ENCODE measurements at places on chromosomes 4 and X. TPM values are rescaled to one million over a fixed set of nuclear protein-coding genes. Genes with fewer than 3 reads are reported as not detected.

DNA sequence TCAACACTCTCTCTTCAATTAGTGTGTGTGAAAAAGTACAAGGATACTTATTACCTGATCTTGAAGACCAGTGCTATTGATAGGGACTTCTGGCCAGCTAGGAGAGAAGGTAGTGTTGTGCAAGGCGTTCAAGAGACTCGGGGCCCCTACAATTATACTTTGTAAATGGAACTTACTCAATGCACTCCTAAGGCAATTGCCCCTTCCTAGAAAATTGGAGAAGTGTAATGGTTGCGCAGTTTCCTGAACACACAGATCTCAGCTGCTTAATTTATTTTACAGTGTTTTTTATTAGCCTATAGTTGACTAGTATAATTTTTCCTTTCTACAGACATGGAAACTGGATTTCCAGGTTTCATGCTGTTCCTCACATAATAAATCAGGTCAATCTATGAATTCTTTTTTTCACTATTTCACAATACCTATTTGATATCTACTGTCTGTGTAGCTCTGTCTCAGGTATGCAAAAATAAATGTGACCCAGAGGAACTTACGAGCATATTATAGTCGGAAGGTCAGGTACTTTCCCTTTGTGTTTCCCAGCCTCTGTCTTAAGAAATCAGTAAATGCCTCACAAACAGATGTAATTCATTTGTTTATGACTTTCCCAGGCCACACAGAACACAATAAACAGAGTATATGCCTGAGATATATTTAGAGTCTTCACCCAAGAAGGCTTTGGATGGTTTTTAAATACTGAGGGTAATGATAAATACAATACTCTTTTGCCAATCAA lies 89.1 kb upstream of the TET2 start:
- DNase-seq = no peak

Gene DUSP21
- total RNA-seq = not detected

GRCh38 chr4:168664242-168664891 lies 167.5 kb downstream of the PALLD start:
- DNase-seq = no peak

GRCh38 chrX:82127228-82128123 lies 925.6 kb downstream of the SH3BGRL start:
- no peak for DNase-seq

Gene BRS3
- total RNA-seq = not detected

DNA sequence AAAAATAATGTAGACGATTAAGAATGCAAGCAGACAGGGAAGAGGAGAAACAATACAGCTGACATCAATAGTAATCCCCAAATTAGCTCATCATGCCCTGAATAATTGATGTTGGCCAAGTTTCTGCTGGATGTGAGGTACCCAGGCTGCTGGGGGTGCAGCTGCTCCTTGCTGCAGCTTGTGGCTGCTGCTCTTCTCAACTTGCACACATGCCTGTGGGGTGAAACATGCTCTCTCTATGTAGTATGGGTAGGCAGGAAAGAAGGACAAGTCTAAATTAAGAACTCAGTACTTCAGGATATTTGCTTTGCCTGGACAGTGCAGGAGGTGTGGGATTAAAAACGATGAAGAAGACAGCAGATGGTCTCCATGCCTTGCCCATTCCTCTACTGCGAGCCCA lies 16.7 kb downstream of the EDA2R start:
- DNase-seq = no peak

Gene FRAS1
- total RNA-seq = 45.3 TPM

Gene HSFX3
- not detected for total RNA-seq

Gene ALAS2
- not detected for total RNA-seq

Gene HS6ST2
- 23.1 TPM for total RNA-seq

Gene ETDB
- not detected for total RNA-seq

GRCh38 chr4:2142630-2143427 lies 83.7 kb downstream of the NAT8L start:
- no peak for DNase-seq

DNA sequence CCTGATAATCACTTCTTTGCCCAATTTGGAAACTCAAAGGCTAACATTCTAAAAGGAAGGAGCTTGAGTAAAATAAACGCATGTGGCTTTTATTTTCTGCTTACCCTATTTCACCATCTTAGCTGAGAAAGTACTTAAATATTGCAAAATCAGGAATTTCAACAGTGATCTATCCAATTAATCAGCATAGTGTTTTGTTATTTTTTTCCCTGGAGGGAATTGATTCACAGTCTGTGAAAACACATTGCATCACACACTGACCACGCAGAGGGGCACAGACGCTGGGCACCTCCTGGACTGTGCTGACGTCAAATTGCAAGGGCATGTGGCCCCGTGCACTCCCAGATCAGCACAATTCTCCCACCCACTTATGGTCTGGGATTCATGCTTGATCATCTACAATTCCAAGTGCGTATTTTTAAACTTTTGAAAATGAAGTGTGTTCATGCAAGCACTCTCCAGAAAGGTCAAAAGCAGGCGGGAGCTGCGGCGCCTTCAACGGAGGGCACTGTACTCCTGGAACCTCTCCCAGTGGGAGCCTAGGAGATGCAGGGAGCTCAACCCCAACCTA lies 320.6 kb upstream of the PPARGC1A start:
- no peak for DNase-seq

GRCh38 chrX:19343085-19343534 lies 617 bp upstream of the PDHA1 start:
- DNase-seq = no peak

Gene HERC6
- total RNA-seq = 21.1 TPM

Gene SPRY1
- 42.0 TPM for total RNA-seq

- DNase-seq = no peak
Observed at GRCh38 chr4:136329042-136329662, 1203.1 kb downstream of the PCDH18 start.

DNA sequence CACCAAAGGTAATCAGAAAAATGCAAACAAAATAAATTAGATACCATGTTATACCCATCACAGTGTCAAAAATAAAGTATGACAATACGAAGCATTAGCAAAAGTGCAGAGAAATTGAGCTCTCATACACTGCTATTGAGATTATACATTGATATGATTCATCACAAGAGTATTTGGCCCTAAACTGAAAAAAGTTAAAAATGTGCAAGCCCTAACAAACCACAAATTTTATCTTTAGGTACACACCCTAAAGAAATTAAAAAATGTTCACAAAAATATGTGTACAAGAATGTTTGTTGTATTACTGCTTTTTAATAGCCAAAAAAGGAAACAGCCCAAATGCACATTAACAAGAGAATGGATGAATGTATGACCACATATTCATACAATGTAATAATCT lies 137.9 kb upstream of the MAGEA10 start:
- DNase-seq = no peak

GRCh38 chr4:68797618-68798017 lies 18.2 kb upstream of the UGT2B10 start:
- no peak for DNase-seq

- DNase-seq = no peak
Observed at GRCh38 chr4:153748378-153748777, 11.4 kb downstream of the RNF175 start.

Gene NALF2
- 0.11 TPM for total RNA-seq

GRCh38 chrX:29641461-29641860 lies 573.9 kb upstream of the MAGEB2 start:
- no peak for DNase-seq

Gene RBPJ
- 87.0 TPM for total RNA-seq

Gene PDLIM3
- 9.2 TPM for total RNA-seq

Gene PHKA1
- total RNA-seq = 12.9 TPM

GRCh38 chrX:148448686-148449085 lies 51.7 kb upstream of the AFF2 start:
- DNase-seq = no peak

Gene GEMIN8
- total RNA-seq = 16.7 TPM

Gene MFAP3L
- 2.3 TPM for total RNA-seq

- no peak for DNase-seq
Observed at GRCh38 chrX:47214435-47215077, 3.9 kb upstream of the CDK16 start.

Gene RIPPLY1
- total RNA-seq = not detected

DNA sequence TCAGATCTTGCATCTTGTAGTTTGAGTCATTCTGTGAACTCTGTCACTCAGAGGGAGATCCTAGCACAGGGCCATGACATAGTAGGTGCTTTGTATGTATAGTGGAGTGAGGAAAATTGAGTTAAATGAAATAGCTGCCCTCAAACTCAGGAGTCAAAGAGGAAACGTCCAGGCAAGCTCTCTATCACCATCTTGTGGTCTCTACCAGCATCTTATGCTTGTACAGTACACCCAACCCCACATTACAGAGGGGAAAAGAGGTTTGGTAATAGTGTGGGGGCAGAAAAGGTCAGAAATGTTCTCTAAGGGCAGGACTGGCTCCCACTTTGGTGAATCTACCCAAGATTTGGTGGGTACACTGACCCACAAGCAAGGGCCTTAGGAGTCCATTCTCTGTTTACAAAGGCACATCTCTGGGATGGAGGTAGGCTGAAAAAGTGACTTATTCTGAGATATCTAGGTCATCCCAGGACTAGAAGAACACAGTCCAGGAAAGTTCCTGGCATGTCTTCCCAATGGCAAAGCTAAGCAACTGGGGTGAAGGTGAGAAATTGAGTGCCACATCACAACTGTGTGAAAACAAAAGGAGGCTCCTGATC lies 131.8 kb downstream of the OR13H1 start:
- no peak for DNase-seq

Gene CXorf38
- total RNA-seq = 10.2 TPM

Gene PDE5A
- total RNA-seq = 24.2 TPM

Measured in mesothelial cell of epicardium (in vitro differentiated cells).